ENCODE measurements at places on chromosomes 7 and 10.

- no peak for DNase-seq
Measured at GRCh38 chr10:72245949-72246525, 27.7 kb upstream of the DDIT4 start.

DNA sequence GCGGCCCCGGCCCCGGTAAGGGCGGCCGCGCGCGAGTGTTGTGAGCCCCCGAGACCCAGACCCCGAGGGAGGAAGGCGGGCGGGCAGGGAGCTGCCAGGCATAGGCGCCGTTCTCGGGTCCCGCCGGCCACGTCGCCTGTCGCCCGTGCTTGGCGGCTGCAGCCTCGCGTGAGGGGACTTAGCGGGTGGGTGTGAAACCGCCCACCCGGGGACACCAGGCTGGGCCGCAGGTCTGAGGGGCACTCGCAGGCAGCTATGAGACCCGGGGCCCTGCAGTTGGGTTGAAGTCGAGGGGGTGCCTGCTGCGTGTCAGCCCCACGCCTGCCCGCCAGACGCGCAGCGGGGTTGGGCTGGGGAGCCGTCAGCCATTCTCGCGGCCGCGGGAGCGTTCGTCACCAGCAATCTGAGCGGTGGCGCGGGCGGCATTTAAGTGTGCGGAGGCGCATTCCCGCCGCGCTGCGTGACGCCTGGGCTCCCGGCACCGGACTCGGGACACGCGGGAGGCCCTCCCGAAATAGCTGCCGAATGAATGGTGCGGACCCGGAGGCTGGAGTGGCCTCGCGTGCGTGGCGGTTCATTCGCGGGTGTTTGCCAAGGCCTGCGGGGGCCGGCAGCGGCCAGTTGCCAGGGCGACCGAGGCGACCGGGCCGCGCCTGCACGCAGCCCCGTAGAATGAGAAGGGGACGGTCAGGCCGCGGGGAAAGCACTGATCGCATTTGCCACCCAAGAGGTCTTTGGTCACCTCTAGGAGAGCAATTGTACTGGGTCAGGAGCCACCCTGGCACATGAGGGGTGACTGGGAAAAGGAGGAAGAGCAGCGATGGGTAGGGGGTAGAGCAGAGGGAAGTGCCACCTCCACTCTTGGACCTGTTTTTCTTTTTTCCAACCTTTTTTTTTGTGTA lies 750 bp downstream of the ZNF398 start:
- DNase-seq, result no peak

DNA sequence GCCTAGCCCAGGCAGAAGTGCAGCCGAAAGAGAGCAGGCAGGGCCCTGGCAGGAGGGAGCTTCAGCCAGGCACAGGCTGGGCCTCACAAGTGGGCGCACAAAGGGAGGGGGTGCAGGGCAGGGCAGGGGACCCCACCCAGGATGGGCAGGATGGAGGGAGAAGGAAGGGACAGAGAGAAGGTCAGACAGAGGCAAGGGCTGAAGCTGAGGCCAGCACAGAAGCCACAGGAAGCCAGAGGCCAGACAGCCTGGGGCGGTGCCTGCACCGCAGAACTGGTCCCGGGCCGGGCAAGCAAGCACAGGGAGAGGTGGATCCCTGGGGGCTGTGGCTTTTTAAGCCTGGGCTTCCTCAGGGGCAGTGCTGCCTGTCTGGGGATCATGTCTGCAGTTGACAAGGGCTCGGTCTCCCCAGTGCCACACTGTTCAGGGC lies 16.7 kb downstream of the NOS3 start:
- no peak for DNase-seq

- DNase-seq, result no peak
Measured at GRCh38 chr7:75033064-75033463, 40.5 kb downstream of the RCC1L start.

- DNase-seq, result no peak
Measured at GRCh38 chr10:115945701-115946445, 327.1 kb downstream of the GFRA1 start.

GRCh38 chr7:101547916-101548661 lies 81.0 kb downstream of the MYL10 start:
- no peak for DNase-seq

DNA sequence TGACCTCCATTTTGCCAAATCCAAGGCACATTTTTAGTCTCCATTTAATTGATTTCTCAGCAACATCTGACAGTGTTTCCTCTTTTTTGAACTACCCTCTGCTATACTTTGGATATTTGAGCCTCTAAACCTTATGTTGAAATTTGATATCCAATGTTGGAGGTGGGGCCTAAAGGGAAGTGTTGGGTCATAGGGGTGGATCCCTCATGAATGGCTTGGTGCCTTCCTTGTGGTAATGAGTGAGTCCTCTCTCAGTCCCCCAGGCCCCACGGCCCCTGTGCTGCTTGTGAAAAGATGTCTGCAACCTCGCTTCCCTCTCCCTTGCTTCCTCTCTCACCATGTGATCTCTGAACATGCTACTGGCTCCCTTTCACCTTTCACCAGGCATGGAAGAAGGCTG lies 96.8 kb upstream of the DGKB start:
- no peak for DNase-seq

GRCh38 chr7:98178321-98178720 lies 32.9 kb upstream of the BHLHA15 start:
- DNase-seq, result no peak

- no peak for DNase-seq
Measured at GRCh38 chr7:23598296-23598695, 1.1 kb downstream of the CCDC126 start.

- DNase-seq, result no peak
Measured at GRCh38 chr7:36638586-36639263, 85.6 kb downstream of the AOAH start.

DNA sequence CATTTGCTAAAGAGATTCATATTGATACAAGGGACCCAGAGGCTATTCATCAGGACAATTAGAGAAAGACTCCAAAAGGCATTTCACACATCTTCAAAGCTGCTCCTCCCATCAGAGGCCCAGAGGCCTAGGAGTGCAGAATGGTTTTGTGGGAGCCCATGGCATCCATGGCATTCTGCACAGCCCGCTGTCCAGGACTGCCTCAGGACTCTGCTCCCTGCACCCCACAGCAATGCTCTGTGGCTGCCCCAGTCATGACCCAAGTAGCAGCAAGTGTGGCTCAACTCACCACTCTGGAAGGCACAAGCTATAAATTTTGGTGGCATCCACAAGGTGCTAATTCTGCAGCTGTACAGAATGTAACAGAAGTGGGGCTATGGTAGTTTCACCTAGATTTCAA lies 38.5 kb downstream of the ZNF438 start:
- DNase-seq, result no peak

- no peak for DNase-seq
Measured at GRCh38 chr7:140316165-140316661, 82.1 kb downstream of the SLC37A3 start.

DNA sequence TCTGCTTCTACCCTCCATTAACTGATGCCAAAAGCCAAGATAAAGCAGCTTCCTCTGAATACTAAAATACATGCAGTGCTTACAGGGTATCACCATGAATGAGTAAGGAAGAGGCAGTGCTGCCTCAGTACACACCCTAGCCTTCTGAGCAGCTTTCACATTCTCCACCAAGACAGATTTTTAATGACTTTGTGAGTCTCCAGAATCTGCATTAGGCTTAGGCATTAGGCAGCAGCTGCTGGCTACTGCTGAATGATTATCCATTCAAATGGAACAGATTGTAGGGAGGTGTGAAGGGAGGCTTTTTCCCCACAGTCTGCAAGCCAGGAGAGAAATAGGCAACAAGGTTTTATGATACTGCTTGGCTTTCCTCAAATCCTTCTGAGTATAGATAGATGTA lies 1226.7 kb upstream of the LRRN3 start:
- no peak for DNase-seq

- no peak for DNase-seq
Measured at GRCh38 chr7:139725858-139726484, 51.8 kb downstream of the HIPK2 start.

DNA sequence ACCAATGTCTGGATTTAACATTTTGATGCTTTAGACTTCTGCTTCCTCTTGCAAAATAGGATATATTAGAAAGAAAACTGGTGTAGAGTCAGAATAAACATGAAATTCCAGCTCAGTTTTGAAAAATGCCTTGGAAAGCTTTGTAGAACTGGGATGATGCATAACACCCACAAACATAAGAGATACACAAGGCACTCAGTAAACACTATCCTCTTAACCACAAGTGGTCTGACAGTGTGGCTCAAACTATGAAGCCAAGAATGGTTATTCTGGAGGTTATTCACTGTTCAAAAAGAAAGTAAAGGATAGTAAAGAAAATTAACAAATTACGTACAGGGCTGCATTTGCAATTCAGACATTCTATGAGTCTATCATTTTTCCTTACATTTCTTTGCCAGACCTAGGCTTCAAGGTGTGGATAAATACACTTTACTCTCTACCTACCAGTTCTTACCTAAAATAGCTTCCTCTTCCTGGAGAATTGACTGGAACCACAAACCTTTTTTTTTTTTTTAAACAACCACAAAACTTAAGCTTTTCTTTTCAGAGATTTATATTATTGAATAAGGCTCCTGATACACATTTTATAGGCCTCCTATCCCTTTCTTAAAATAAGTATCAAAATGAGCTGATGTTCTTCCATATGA lies 9.0 kb upstream of the RSBN1L start:
- DNase-seq, result no peak

DNA sequence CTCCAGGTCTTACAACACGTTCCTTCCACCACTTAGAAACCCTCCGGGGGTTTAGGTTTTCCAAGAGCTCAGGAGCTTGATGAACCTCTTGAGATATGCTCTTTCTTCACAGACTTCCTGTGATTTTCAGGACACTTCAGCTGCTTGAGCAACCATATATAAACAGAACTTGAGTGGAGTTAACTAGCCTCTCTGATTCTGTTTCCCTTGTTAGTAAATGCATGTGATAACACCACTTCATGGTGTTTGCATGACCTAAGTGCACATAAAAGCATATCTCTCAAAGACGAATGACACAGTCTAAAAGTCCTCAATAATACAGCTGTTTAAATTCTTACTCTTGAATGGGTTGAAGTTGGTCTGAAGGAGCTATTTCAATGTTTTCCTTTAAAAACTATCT lies 9.9 kb downstream of the PRR15 start:
- DNase-seq, result no peak

- DNase-seq, result no peak
Measured at GRCh38 chr10:5434017-5434753, 21.8 kb downstream of the NET1 start.

- no peak for DNase-seq
Measured at GRCh38 chr7:30214651-30215137, 69.7 kb upstream of the ZNRF2 start.

Data from cortex of kidney (tissue), 1 donor.